ENCODE measurements at places on chromosomes 16 and 17.

- DNase-seq, result no peak
Observed at GRCh38 chr16:62190426-62190825, 154.2 kb upstream of the CDH8 start.

GRCh38 chr17:32264140-32264799, 1.4 kb upstream of the RHBDL3 start:
- no peak for DNase-seq

DNA sequence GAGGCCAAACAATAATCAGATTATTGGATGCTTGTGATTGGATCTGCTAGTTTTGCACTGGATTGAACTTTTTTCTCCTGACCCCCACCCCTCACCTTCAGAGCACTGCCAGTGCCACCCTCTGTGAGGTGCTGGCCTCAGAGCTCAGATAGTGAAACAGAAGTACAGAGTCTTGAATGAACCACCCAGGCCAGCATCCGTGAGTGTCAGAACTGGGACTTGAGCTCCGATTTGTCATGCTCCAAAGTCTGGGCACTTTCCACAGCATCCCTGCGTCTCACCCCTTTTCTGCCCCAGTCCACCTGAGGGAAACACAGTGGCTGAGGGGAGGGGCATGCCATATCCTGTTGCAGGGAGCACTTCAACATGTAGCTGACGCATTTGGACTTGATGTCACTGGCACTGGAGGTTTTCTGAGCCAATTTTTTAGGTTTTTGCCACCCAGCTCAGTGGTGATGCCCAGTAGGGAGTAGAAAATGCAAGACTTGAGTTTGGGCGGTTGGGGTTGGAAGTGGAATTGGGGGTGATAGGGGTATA, 47.3 kb downstream of the SMPD3 start:
- DNase-seq, result no peak

DNA sequence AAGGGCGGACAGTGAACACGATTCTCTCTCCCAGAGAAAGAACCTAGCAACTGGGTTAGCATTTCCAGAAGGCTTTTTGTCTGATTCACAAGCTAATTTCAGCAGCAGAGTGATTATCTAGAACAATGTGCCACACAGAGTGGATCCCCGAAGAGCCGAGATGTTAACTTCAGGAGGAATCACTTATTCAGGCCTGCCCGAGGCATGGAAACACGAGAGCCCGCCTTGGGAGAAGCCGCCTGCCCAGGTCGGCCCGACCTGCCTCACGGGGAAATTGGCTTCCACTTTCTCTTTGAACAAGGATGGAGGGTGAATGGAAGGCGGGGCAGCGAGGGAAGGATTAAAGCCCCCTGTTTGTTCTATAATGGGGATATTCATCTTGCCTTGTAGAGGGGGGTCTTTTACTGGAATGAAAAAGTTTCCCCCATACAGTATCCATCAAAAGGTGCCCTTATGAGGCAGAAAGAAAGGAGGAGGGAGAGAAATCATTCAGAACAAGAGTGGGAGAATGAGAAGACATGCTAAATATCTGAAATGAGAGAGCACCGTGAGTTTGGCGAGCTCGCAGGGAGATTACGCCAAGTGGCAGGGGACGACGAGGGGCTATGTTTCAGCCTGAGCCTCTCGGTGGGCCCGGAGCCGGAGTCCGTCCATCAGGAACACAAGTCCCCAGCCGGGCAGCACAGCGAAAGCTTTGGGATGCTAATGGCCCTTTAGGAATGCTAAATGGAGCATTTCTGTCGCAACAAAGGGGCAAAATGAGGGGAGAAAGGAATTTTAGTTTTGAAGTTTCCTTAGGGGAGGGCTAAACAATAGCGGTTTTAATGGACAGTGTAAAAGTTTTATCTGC, 33.0 kb downstream of the NTN1 start:
- no peak for DNase-seq

- no peak for DNase-seq
Observed at GRCh38 chr17:80939151-80940145, 52.2 kb upstream of the CHMP6 start.

GRCh38 chr17:59846394-59847165, 46.2 kb downstream of the TUBD1 start:
- no peak for DNase-seq

DNA sequence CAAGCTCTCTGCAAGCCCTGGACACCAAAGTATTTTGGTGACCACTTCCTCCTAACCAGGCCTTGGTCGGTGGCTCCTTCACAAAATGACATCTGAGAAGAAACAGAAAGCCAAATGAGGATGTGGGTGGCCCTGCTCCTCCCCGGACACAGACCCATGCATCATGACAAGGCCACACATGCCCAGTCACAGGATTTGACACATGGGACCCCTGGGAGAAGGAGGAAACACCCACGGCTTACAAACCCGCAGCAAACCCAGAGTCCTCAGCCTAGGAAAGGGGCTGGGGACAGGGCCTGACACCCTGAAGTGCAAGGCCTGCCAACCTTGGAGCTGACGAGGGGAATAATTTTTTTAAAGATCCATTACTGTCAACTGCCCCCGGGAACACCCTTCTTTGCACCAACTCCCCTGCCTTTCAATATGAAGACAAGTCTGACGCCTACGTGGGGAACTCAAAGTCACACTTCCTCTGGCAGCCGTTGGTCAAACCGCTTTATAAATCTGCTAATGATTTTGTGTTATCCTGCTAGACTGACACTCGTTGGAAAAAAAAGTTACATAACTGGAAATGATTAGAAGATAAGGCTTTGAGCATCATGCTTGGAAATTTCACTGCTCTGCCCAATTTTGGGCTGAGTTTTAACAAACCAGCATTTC, 41.3 kb downstream of the GAS7 start:
- no peak for DNase-seq

DNA sequence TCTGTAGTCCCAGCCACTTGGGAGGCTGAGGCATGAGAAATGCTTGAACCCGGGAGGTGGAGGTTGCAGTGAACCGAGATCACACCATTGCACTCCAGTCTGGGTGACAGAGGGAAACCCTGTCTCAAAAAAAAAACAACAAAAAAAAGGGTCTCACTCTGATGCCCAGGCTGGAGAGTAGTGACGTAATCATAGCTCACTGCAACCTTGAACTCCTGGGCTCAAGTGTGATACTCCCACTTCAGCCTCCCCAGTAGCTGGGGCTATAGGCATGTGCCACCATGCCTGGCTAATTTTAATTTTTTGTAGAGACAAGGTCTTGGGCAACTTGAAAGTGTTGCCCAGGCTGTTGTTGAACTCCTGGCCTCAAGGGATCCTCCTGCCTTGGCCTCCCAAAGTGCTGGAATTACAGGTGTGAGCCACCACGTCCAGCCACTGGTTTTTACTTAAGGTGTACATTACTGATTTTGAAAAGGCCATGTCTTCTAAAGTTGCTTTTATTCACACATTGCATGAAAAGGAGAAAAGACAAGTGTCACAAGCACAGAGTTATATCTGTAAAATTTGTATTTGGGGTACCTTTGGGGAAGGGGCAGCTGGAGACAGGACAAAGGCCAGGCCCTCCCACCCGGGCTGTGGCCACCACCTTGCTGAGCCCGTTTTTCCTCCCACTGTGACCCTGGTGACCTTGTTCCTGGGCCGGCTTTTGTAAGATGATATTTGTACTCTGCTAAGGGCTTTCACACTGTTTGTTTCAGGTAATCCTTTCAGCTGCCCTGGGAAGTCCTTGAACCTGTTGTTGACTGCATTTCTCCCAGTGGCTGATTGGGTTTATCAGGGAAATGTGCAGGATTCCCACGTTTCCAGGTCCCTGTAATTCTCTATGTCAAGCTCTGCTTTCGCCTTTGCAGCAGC, 11.5 kb downstream of the GPT2 start:
- DNase-seq, result no peak

GRCh38 chr17:57463103-57463885, 207.0 kb downstream of the MSI2 start:
- DNase-seq, result peak; percentile 91

- no peak for DNase-seq
Observed at GRCh38 chr16:83899978-83900377, 1.1 kb downstream of the MLYCD start.

- DNase-seq, result no peak
Observed at GRCh38 chr16:86835982-86836381, 257.6 kb downstream of the FOXL1 start.
